Stimulated activated CD4-positive, alpha-beta T cell treated with anti-CD3 and anti-CD28 coated beads, TNF-alpha, amount 100 ng/mL, for 48 hours (primary cell): ENCODE measurements at places on chromosomes 7 and 10.

GRCh38 chr10:118694848-118695247 lies 59.9 kb downstream of the CACUL1 start:
- no peak for DNase-seq

- DNase-seq = no peak
Observed at GRCh38 chr10:1268831-1269230, 212.6 kb downstream of the WDR37 start.

GRCh38 chr10:112307358-112308124 lies 24.3 kb downstream of the TECTB start:
- DNase-seq = peak; percentile 18

GRCh38 chr10:113915540-113915939 lies 61.1 kb downstream of the NHLRC2 start:
- DNase-seq = no peak

GRCh38 chr10:48551861-48552591 lies 52.8 kb downstream of the ARHGAP22 start:
- DNase-seq = no peak

- no peak for DNase-seq
Observed at GRCh38 chr7:258476-259190, 31.3 kb upstream of the FOXL3 start.

DNA sequence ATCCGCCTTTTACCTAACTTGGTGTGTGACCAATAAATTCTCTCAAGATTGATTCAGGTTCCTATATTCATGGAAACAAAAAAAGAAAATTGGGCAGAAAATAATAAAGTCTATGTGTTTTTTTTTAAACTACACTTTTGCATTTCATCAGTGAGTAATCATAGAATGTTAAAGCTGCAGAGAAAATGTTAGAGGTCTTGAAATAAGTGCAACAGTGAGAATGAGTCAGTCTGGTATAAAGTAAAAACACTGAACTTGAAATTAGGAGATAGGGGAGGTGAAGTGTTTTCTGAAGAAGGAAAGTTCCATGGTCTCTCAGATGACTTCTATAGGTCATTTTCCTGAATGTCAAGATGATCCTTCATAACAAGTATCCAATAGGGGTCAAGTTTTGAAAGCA lies 202.6 kb upstream of the NRP1 start:
- no peak for DNase-seq

DNA sequence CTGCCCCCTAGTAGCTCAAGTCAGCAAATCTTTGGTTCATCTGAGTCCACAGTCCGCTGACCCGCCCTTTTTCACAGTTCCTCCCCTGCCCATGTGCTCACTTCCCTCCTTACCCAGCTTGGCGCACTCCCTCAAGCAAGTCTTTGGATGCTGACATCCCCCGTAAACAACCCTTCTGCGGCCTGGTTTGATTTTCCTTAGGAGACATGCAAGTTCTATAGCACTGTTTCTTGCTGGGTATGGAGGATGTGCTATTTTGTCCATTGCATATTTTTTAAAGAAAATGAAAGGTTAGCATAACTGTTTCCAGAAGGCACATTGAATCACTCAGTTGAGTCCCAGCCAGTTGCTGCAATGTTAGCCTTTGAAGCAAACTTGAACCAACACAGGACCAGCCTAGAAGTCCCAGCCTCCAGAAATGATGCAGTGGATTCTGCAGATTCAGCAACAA lies 38.2 kb downstream of the HTRA1 start:
- no peak for DNase-seq

GRCh38 chr10:49752584-49752983 lies 9.5 kb downstream of the OGDHL start:
- no peak for DNase-seq

DNA sequence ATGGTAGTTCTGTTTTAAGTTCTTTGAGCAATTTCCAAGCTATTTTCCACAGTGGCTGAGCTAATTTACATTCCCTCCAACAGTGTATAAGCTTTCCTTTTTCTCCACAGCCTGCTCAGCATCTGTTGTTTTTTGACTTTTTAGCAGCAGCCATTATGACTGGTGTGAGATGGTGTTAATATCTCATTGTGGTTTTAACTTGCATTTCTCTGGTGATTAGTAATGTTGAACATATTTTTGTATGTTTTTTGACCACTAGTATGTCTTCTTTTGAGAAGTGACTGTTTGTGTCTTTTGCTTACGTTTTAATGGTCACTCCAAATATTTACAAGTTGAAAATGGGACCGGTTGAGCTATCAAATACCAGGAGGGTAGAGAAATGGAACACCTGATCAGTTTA lies 20.4 kb downstream of the GNG11 start:
- no peak for DNase-seq
